Karpas-422 (cell line): ENCODE measurements at places on chromosomes 1 and 21. TPM values are rescaled to one million over a fixed set of nuclear protein-coding genes. Genes with fewer than 3 reads are reported as not detected.

GRCh38 chr1:109984190-109984455, 442 bp upstream of the AHCYL1 start:
- no peak for DNase-seq

GRCh38 chr21:43201491-43201890, 32.7 kb downstream of the CRYAA start:
- no peak for DNase-seq

The GBP6 gene
- not detected in 2 replicates for total RNA-seq

DNA sequence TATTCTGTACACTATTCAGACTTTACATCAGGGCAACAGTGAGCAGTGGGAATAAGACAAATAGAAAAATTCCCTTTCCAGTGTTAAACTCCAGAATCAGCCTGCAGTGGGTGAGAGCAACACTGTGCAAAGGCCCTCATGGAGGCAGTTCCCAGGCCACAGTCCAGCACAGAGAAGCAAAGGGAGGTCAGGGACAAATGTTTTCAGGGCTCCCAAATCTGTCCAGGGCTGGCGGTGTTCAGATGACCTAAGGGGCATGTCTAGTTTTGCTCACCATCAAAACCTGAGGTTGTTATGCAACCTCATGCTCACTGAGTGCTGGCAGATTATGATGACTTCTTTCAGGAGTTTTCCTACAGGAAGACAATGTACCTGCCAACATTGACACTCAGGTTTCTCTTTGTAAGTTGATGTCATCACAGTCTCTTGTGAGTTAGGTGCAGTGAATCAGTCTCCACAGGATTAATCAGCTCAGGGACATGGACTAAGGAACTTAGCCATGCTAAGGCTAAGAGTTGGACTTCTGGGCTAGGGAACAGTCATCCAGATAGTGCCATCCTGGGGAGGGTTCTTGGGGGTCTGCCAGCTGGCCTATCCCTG, 3.6 kb upstream of the LCE5A start:
- no peak for DNase-seq

- DNase-seq, result no peak
These were observed 682.6 kb downstream of the RWDD3 start for GRCh38 chr1:95916616-95917015.

- DNase-seq, result no peak
These were observed 227.4 kb downstream of the SDCCAG8 start for GRCh38 chr1:243483071-243483771.

The HIVEP3 gene
- total RNA-seq, result 0.87 and 1.3 TPM in 2 replicates

GRCh38 chr1:166166698-166167571, at the start of gene FAM78B:
Gene FAM78B (minus strand): TSS chr1:166167001. CDS start chr1:166166248, 753 bp downstream.
- DNase-seq, result peak; percentile 81

GRCh38 chr1:38991638-38992411, 749 bp downstream of the AKIRIN1 start:
- DNase-seq, result peak; percentile 59

The CELSR2 gene
- 0.43 and 1.2 TPM in 2 replicates for total RNA-seq

- no peak for DNase-seq
These were observed 20.7 kb downstream of the AGPAT3 start for GRCh38 chr21:43885721-43886120.

GRCh38 chr1:150235294-150235851, 539 bp downstream of the ANP32E start:
- DNase-seq, result peak; percentile 77

GRCh38 chr1:41348394-41348793, 12.8 kb upstream of the FOXO6 start:
- no peak for DNase-seq

The ADAM30 gene
- total RNA-seq, result not detected in 2 replicates

GRCh38 chr1:230992100-230992774, 13.3 kb downstream of the ARV1 start:
- DNase-seq, result no peak

DNA sequence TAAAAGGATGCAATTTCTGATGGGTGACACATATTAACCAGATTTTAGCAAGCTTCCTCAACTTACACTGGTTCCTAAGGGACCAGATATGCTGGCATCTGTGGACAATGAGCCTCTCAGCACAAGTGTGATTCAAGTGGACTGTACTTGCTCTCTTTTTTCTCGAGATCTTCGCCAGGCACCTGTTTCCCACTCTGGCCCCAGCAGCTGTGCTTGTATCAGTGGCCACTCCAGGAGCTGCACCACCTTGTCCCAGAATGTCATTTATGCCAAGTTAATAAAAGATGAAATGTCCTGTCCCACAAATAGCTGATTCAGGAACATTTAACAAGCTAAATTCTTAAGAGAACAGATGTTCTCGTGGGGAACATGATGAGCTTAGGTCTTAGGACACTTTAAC, 14.6 kb downstream of the C1orf198 start:
- DNase-seq, result no peak

The KLF17 gene
- total RNA-seq, result not detected in 2 replicates

DNA sequence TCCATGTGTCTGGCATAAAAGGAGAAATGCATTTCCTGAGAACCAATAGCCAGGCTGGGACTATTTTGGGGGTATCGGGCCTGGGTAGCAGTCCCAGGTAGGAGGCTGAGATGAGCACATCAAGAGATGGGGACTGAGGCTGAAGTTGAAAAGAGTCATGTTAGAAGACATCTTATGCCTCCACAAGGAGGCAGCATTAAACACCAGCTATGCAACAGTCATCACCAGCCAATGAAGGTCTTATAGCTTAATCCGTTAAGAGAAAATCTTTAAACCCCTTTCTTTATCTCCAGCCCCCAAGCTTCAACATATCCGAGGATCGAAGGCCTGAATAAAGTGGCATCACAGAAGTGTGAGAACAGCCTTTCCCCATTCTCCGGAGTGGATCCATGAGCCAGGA, 640.7 kb upstream of the PTBP2 start:
- DNase-seq, result peak; percentile 48

The MAP3K6 gene
- total RNA-seq, result 3.0 and 5.2 TPM in 2 replicates

GRCh38 chr1:200659269-200659668, 10.4 kb downstream of the DDX59 start:
- DNase-seq, result no peak

DNA sequence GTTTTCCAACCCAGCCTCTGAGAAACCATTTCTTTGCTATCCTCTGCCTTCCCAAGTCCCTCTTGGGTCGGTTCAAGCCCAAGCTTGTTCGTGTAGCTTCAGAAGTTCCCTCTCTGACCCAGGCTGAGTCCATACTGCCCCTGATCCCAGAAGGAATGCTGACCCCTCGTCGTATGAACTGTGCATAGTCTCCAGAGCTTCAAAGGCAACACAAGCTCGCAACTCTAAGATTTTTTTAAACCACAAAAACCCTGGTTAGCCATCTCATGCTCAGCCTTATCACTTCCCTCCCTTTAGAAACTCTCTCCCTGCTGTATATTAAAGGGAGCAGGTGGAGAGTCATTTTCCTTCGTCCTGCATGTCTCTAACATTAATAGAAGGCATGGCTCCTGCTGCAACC, 23.8 kb downstream of the EIF2D start:
- no peak for DNase-seq

GRCh38 chr1:110663241-110663640, 11.5 kb downstream of the KCNA3 start:
- no peak for DNase-seq

The TPR gene
- total RNA-seq, result 80.8 and 86.1 TPM in 2 replicates

The NDUFV3 gene
- 10.7 and 21.0 TPM in 2 replicates for total RNA-seq

The CELA3B gene
- total RNA-seq, result not detected in 2 replicates

DNA sequence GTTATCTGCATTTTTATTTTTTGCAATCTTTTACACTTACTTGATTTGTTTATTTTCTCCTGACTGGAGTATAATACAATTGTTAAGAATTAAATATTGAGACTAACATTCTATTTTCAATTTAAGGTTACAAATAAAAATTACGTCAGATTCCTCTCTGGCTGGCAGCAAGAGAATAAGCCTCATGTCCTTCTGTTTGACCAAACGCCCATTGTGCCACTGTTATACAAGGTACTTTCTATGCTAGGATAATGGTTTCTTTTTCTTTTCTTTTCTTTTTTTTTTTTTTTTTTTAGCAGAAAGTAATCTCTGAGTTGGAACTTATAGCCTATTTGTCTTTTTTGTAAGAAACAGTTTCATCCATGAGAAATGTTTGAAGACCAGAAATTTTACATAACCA, 20.0 kb downstream of the DNAJC16 start:
- DNase-seq, result no peak

The FAM72B gene
- total RNA-seq, result 15.6 and 33.3 TPM in 2 replicates

DNA sequence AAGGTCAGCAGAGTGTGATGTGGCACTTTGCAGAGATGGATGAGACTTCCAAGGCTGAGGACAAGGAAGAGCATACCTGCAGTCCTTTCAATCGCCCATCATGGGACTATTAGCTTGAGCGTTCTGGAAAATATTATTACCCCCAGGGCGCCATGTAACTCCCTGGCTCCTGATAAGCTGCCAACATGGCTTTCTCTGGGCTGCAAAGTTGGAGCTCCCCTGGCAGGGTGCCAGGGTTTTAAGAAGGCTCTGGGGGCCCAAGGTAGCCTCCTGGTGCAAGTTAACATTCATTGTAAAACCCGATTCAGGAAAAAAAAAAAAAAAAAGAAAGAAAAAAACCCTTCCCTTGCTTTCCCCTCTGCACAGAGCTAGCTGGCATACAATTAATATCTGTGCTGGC, 196.7 kb downstream of the PBX1 start:
- no peak for DNase-seq

- no peak for DNase-seq
These were observed 34.5 kb downstream of the DIRAS3 start for GRCh38 chr1:68015971-68016370.

DNA sequence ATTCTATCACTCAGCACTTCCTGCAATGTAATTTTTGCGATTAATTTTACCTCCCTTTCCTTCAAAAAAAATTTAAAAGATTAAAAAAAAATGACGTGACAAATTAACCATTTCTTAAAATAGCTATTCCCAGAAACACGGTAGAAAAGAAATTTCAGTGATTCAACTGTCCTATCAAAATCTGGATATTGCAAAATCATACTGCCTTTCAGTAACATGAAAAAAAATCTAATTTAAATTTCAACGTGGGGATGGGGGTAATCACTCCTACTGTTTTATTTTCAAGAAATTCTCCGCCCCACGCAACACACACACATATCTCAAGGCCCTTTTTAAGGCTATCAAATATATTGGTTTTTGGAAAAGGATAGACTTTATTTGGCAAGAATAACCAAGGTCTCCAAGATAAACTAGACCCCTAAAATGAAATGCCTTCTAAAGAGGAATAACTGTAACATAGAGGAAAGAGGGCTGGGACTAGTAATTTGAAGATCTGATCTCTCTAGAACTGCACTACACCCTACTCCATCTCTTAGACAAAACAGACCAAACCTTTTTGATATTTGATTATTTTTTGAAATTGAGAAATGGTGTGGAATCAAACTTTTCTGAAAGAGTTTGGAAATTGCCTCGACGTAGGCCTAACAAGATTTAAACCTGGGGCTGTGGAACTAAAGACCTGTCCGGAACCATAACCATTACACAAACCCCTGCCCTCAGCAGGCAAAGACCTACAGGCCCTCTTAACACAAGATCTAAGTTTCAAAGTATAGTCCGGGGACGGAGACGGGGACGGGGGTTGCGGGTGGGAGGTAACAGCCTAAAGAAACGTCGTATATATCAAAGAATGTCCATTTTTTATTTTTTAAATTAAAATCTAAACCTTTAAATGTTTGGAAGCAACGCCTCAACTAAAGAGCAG, 941 bp downstream of the ARNT start:
- no peak for DNase-seq

GRCh38 chr1:7842517-7842916, 10.3 kb downstream of the UTS2 start:
- DNase-seq, result no peak

DNA sequence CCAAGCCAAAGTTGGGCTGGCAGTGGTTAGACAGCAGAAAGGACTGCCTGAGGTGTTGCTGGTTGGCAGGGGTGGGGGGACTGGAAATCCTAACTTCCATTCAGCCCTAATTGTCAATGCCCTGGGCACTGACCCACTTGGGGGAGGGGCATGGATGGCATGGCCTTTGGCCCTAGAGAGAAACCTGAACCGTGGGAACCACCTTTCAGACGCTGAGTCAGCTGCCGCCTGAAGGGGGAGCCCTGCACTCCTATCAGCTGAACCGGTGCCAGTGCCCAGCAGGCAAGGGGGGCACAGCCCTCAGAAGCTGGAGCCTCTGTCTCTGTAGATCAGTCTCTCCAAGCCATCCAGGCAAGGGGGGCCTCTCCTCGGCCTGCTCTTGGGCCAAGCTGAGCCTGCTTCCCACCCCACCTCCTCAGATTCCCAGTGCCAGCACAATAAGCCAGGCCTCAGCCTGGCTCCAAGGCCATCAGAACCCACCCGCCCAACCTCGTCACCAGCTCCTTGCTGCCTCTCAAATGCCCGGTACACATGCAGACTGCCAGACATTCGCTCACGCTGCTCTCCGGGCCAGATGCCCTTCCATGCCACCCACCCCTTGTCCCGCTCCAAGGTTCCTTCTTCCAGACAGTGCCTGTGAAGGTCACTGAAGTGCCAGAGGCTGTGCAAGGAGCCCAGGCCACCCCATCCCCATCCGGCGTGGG, 11.6 kb downstream of the TINAGL1 start:
- DNase-seq, result peak; percentile 82
